ENCODE measurements at places on chromosomes 1 and 21.

DNA sequence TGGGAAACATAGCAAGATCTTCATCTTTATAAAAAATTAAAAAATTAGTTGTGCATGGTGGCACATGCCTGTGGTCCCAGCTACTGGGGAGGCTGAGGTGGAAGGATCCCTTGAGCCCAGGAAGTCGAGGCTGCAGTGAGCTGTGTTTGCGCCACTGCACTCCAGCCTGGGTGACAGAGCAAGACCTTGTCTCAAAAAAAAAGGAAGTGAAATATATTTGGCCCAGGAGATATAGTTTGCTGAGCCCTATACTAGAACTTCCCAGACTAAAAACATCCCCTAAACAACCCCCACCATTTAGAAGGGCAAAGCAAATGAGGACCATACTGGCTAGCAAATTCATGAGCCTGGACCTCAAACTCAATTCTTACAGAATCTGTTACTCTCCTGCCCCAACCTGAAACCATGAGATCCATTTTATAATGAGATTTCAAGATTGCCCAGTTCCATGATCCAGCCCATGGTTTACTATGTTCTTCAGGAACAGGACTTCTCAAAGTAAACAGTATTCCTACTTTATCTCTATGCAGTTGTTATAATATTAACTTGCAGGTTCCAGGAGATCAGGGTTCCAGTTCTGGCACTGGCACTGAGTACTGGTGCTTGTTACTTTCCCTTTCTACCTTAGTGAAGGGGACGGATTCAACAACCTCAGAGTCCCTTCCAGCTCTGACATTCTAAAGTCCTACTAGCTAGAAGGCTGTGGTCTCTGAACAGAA lies 48.9 kb upstream of the TADA1 start:
- no peak for DNase-seq

GRCh38 chr1:30704271-30704670 lies 19.1 kb downstream of the MATN1 start:
- DNase-seq = no peak

DNA sequence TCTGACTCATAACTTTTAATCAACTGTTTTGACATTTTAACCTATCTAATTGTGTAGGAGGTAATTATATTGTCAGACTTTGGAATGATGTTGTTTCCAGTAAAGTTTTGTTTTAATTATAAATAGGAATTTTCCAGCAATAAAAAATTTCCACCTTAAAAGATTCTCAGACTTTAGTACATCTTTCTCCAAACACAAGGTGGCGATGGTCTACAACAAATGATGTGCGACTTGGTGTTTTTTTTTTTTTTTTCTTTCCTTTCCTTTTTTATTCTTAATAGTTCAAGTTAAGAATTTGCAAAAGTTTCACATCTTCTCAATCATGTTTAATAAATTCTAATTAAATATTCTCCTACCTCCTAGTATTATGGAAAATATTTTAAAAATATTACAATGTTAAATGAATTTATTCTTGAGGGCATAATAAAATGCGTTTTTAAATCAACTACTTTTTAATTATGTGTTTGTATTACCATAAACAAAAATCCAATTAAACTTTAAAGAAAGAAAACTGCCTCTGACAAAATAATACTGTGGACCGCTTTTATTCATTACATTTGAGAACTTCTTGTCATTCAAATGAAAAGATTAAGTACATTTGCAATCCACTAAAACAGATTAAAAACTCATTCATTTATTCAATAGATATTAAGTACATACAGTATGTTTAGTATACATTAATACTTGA lies 4.4 kb upstream of the ADAMTS1 start:
- DNase-seq = no peak

- DNase-seq = no peak
Measured at GRCh38 chr21:35764077-35764476, 296.2 kb downstream of the SETD4 start.

GRCh38 chr1:21860971-21861370 lies 48.9 kb downstream of the LDLRAD2 start:
- DNase-seq = no peak

- no peak for DNase-seq
Measured at GRCh38 chr21:14842601-14843000, 222.2 kb downstream of the NRIP1 start.

DNA sequence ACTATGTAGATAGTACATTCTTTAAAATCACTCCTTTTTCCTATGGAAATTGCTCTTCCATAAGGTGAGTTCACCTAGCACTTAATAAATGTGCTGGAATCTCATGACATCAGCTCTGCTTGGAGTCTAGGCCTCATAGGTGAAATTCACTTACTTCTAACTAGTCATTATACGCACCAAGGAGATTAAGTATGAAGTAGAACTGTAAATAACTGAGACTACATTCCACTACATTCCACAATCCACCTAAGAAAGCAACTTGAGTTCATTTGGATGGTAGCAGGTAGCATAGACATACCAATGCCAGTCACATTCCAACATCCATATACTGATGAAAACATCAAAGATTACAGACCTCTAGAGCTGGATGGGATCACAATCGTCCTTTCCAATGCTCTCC lies 64.3 kb downstream of the NIBAN1 start:
- no peak for DNase-seq

DNA sequence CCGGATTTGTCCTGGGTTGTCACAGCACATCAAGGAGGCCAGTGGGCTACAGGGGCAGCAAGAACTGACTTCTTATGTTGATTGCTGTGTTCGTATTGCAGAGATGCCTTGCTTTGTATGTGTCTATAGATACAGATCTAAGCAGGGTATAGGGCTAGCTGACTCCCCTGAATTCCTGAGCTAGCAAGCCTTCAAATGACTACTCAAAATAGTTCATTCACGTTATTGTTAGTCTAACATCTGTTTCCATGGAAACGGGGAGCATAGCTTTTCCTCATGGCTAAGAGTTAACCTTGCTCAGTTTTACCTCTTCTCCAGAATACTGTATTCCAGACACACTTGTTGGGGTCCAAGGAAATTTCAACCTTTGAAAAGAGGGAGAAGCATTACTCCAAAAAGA lies 24.1 kb downstream of the TRIM45 start:
- no peak for DNase-seq

- no peak for DNase-seq
Measured at GRCh38 chr1:110606657-110607535, 738 bp upstream of the KCNA2 start.

GRCh38 chr1:150842964-150843363 lies 33.4 kb downstream of the ARNT start:
- DNase-seq = no peak

- no peak for DNase-seq
Measured at GRCh38 chr1:91754348-91754747, 131.6 kb downstream of the TGFBR3 start.

- DNase-seq = no peak
Measured at GRCh38 chr1:17287130-17287776, 20.7 kb upstream of the PADI4 start.

GRCh38 chr1:109158433-109158832 lies 44.5 kb downstream of the ELAPOR1 start:
- no peak for DNase-seq

- DNase-seq = no peak
Measured at GRCh38 chr1:201570886-201571624, 32.1 kb downstream of the NAV1 start.

GRCh38 chr1:106480629-106481028 lies 575.8 kb upstream of the PRMT6 start:
- no peak for DNase-seq

GRCh38 chr1:211236633-211237320 lies 22.4 kb upstream of the RCOR3 start:
- DNase-seq = no peak

DNA sequence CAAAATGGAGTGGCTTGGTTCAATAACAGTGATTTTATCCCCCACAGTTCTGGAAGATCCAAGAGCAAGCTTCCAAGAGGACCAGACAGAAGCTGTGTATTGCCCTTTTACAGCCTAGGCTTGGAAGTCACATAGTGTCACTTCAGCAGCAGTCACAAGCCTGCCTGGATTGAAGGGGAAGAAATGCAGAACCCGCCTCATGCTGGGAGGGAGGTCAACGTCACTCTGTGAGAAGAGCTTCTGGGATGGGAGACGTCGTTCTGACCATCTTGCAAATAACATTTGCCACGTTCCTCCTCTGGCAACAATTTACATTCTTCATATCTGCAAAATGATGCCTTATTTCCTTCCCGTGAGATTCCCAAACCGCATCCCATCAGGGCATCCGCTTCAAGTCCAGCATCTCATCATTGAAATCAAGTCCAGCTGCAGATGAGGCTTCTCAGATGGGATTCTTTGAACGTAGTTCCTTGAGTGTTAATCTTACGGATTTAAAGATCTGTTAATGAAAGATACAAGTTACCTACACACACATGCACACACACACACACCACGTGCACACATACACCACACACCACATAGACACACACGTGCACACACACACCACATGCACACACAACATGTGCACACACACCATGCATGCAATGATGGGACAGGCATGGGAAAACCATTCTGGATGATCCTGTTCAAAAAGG lies 23.9 kb upstream of the KIF1B start:
- DNase-seq = no peak

GRCh38 chr1:230758709-230759368 lies 11.7 kb downstream of the CAPN9 start:
- DNase-seq = no peak

DNA sequence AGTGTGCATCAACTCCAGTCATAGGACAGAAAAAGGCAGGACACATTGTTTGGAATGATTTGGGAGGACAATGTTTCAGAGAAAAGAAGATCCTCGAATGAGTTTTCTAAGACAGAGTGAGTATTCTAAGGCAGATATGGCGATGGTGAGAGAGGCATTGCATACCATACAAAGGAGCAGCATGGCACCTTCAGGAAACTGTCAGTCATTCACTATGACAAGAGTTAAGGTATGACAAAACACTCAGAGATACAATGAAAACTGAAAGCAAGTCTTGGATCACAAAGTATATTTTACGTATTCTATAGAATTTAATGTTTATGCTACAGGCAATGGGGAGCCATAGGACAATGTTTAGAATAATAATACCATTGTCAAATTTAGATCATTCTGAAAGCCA lies 337.4 kb upstream of the LYPLAL1 start:
- DNase-seq = no peak

DNA sequence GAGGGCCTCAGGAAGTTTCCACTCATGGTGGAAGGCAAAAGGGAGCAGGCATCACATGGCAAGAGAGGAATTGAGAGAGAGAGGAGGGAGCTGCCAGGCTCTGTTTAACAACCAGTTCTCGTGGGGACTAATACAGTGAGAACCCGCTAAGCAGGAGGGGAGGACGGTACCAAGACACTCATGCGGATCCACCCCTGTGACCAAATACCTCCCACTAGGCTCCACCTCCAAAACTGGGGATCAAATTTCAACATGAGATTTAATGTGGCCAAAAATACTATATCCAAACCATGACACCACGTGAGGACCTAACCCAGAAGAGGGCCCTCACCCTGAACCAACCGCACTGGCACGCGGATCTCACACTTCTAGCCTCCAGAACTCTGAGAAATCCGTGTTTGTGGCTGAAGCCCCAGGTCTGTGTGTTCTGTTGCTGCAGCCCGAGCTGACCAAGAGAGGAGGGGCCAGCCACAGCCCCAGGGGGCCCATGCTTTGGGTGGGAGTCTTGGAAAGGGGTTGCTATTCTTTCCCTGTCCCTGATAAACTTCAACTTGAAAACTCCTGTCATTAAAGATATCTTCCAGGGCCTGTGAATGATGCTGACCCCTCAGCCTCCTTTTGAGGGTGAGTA lies 32.0 kb downstream of the TRIM67 start:
- DNase-seq = no peak

DNA sequence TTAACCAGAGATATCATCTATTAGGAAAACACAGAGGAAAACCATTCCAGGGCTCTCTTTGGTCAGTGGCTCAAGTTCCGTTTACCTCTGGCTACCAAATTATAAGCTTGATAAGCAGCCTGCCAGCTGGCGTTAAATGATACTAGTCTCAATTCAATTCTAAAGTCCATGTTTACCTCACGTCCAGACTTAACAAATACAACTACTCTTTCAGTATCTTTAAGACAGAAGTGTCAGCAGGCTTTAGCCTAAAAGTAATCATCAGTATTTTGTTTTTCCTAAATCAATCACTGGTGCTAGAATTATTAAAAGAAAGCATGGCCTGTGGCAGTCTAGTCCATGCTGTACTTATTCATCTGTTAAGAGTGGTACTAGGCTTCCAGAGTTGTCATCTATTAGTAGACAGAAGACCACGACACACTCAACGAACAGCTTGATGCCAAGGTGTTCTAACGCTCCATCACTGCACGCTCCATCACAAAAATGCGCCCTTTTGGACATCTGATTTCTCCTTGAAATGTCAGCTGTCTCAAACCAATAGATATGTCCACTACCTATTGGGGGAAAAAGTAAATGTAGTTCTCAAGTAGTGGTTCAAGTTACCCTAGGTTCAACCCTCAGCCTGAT lies 1.5 kb downstream of the IVNS1ABP start:
- DNase-seq = no peak

GRCh38 chr1:71413441-71414175 lies 332.8 kb upstream of the ZRANB2 start:
- no peak for DNase-seq
